ENCODE measurements at places on chromosomes 3 and 15.

- DNase-seq: no peak
Observed at GRCh38 chr15:38084289-38084688, 149.8 kb downstream of the TMCO5A start.

- DNase-seq: no peak
Observed at GRCh38 chr15:51332206-51333147, 5.9 kb downstream of the CYP19A1 start.

DNA sequence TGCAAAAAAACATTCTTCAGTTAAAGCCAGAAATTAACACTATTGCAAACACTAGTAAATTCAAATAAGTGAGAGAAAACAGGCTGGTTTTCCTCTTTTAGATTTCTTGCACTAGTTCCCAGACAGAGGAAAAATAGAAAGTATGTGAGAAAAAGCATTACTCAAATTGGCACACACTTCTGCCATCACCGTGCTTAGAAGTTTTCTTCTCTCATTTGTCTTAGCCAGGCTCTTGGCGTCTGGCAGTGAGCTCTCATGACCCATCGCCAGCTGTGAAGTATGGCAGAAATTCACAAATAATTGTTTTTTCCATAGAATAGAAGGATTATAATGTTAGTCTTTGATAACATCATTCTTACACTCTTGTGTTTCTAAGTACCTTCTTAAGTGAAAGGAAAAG, 515.9 kb downstream of the GBE1 start:
- no peak for DNase-seq

- no peak for DNase-seq
Observed at GRCh38 chr3:192433704-192434103, 293.6 kb downstream of the FGF12 start.

DNA sequence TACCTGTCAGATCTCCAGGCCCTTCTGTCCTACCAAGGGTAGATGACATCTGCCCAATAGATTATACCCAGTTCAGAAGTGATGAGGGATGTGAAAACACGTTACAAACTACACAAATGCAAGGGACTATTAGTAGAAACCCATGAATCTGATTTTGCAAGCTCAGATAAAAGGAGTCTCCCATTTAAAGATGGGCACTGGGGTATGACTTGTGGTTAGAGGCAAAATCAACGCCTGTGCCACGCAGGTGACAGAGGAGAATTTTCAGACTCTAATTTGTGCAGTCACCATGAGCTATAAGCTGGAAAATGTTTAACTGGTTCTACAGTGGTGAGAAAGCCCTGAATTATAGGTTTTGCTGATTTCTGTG, 184.4 kb upstream of the LPP start:
- no peak for DNase-seq

DNA sequence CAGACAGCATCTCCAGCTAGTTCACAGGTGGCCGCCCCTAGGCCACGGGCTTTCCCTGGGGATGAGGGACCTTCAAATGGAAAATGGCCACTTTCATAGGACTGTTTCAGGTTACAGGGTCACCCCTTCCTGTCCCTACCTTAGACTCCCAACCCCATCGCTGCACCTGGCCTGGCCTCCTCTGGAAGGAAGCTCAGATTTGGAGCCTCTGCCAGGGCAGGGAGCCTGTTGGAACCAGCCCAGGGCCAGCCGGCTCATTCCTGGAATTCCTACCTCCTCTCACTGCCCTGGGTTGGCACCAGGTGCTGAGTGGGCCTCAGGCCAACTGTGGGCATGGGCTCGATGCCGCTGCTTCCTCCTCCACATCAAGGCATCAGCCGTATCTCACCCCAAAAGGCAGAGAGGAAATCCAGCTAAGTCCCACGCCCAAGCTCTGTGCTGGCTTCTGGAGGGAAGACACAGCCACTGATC, 42.2 kb downstream of the KLHL25 start:
- DNase-seq: no peak

DNA sequence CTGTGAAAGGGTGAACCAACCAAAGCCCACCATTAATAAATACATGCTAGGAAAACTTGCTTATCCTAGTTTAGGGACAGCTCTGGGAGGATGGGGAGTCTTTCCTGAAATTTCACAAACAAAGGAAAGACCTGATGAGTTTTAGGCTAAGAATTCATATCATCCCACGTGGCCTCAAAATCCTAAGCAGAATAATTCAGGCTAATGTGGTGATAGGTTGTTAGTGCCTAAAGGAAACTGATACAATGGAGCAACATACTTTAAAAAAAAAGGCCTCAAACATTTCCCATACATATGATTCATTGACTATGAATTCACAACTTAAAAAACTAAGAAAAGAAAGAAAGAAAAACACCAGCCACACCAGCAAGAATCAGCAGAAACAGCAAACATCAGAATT, 126.9 kb upstream of the CNTN4 start:
- no peak for DNase-seq
